ENCODE measurements at places on chromosomes 1 and 21.

DNA sequence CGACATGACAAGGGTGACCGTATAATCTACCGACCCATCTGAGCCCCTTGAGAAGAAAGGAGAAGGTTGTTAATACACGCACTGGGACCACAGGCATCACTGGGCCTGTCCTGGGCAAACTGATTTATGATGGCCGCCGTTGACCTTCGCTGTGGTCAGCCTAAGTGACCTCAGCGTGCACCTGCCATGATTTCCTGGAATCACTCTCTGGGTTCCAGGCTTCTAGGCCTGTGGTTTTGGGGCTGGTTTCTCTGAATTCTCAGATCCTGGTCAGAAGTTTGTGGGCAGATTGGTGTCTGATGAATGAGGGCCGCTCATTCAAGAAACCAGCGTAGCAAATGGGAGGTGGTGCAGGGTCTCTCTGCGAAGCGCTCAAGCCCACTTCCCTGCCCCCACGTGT lies 64.0 kb downstream of the SIK1 start:
- DNase-seq, result peak; percentile 66

- no peak for DNase-seq
Measured at GRCh38 chr1:171366816-171367215, 52.8 kb downstream of the FMO4 start.

DNA sequence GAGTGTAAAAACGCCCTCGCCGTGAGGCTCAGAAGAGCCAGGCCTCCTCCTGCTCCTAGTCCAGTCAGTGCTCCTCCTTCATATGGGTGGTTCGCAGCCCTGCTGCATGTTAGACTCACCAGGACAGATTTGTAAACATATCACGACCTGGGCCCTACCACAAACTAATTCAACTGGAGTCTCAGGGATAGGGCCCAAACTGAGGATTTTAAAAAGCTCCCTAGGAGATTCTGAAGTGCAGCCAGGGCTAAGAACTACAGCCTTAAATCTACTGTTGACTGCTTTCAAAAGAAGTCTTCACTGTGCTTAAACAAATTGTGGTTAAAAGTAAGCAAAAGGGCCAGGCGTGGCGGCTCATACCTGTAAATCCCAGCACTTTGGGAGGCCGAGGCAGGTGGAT lies 57.0 kb downstream of the CAMTA1 start:
- DNase-seq, result no peak

DNA sequence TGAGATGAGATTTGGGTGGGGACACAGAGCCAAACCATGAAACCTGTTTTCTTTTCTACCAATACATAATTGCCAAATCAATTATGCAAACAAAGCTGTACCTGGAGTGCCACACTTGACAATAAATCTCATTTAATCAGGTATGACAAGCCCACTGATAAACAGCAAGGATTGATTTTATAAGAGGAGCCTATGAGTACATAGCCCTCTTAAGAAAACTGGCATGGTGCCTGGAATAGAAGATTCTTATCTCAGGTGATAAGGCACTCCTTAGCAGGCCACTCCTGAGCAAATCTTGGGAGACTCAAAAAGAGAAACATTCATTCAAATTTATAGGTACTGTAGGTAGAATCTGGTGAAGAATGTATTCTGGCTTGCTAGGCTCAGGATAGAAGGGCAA lies 28.6 kb upstream of the PDE4B start:
- no peak for DNase-seq

Measured in DND-41 (cell line).